Mammary epithelial cell (primary cell): ENCODE measurements at places on chromosomes 12 and 14.

DNA sequence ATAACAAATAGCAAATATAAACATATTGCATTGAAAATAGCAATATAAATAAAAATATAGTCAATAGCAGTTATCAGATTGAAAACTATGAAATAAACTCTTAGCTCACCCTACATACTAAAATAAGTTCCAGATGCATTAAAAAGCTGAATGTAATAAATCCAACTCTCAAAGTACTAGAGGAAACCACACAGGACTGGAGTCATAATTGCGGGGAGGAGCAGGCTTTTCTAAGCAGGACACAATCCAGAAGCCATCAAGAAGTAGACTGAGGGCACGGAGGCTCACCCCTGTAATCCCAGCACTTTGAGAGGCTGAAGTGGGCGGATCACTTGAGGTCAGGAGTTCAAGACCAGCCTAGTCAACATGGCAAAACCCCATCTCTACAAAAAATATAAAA, 22.2 kb downstream of the GSC start:
- no peak for DNase-seq

DNA sequence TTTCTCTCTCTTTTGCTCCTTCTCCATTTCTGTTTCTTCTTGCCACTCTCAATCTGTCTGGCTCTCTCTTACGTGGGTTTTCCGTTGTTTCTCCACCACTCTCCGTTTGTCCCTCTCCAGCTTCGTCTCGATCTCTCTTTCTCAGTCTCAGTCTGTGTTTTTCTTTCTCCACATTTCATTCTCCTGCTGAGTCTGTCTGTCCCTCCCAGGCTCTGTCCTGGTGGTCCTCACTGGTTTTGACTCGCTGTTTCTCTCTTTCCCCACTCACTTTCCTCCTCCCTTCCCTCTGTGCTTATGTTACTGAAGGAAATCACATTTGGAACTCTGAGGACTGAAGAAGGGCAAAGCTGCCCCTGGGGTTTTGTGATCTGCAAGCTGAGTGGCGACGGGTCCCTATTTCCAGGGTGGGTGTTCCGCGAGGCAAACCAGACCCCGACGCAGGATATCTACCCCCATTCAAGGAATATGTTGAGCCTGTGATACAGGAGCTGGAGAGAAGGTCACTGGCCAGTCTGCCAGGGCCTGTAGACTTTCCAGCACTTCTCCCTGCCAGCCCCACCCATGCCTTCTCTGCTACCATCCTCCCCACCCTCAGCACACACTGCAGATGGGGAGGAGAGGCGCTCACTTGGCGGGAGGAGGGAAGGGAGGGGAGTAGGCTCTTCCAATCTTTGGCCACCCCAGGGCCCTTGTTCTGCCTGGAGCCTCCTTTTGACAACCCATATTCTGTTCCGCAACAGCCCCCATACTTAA, 102.7 kb upstream of the MAP1LC3B2 start:
- no peak for DNase-seq

DNA sequence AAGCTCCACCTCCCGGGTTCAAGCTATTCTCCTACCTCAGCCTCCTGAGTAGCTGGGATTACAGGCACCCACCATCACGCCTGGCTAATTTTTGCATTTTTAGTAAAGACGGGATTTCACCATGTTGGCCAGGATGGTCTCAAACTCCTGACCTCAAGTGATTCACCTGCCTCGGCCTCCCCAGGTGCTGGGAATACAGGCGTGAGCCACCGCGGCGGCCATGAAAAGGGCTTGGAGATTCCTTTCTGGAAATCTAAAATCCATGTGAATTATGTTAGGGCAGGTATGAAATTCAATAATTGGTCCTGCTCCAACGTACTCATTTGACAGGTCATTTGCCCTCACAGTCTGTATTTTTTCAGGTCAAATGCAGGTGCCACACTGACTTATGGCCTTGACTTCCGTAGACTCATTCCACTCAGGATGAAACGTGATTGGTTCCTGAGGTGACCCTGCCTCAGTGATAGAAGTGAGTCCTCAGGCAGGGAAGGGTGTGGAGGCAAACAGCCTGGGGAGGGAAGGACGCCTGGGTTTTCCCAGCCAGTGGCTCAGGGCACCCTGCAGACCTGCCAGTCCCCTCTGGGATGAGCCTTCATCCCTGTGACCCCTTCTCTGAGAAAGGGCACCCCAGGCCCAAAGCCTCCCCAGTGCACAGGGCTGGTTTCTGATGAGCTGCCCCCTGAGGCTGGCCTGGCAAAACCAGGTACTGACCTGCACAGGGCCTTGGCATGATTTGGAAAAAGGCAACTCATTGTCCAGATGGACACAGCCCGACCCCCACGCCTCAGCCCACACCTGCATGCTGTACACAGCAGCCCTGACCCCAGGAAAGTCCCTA, 48.7 kb downstream of the PSMA6 start:
- no peak for DNase-seq

DNA sequence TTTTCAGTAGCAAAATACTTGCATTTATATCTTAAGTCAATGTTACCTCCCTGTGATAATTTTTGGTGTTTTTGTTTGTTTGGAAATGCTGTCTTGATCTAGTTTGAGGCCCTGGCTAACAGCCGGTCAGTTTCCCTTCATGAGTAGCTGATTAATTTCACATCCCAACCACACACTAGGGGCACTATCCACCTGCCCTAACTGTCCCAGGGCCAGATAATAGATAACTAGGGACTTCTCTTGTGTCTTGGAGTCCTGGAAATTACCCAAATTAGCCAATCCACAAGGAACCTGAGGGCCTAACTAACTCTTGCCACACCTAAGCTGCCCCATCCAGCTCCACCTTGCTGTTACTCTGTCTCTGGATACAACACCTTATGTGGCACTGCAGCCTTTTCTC, 399.9 kb downstream of the FOXG1 start:
- DNase-seq, result no peak

DNA sequence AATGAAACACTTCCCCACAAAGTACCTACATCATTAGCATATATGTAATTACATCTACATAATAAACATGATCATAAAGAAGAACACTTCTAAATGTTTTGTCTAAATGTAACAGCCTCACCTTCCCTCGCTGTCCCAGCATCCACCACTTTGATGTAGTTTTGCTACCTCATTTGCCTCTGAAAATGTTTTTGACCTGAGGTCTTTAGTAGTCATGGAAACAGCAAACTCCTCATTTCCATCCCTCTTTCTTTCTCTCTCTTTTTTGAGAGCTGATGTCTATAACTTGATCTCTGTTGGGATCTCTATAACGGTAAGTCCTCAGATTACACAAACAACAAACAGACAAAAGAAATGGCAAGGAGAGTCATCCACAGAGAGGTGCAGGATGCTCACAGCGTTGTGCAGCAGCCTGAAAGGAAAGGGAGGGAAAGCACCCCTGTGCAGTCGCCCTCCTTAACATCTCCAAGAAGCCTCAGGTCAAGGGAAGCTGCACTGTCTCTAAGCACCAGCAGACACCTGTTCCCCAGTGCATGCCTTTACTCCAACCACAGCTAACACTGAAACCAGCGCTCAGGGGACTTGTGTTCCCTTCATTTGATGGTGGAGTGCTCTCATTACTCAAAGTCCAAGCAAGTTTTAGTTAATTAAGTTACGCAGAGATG, 268.7 kb downstream of the TMEM132D start:
- no peak for DNase-seq

- peak; percentile 88 for DNase-seq
Measured at GRCh38 chr12:45268672-45269411, 52.9 kb downstream of the ANO6 start.
